ENCODE measurements at places on chromosomes 13 and 19.

- DNase-seq: no peak
These were observed 10.0 kb downstream of the IQCN start for GRCh38 chr19:18264137-18264854.

DNA sequence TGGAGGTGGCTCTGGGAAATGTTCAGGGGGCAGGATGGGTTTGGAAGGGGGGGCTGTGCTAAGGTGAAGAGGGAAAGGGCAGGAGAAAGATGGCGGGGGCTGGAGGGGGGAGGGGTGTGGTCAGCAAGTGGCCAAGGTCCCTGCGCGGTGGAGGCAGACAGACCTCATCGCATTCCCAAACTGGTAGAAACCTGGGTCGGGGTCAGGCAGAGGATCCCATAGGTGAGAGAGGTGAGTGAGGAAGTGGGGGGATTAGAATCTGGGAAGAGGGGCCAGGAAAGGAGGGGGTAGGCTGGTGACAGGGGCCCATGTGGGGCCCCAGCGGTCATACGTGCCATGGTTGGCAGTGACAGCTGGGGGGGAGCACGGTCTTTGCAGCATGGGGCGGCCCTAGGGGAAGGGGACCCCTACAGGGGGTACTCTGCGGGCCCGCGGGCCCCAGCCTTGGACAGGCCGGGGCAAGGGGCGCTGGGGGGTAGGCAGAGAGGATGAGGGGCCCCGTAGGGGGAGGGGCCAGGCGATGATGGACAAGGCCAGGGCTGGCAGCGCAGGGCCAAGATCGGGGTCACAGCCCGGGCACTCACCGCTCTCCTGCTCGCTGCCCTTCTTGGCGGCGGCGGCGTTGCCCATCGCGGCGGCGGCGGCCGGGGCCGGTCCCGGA, 514 bp downstream of the PRKACA start:
- DNase-seq: no peak

DNA sequence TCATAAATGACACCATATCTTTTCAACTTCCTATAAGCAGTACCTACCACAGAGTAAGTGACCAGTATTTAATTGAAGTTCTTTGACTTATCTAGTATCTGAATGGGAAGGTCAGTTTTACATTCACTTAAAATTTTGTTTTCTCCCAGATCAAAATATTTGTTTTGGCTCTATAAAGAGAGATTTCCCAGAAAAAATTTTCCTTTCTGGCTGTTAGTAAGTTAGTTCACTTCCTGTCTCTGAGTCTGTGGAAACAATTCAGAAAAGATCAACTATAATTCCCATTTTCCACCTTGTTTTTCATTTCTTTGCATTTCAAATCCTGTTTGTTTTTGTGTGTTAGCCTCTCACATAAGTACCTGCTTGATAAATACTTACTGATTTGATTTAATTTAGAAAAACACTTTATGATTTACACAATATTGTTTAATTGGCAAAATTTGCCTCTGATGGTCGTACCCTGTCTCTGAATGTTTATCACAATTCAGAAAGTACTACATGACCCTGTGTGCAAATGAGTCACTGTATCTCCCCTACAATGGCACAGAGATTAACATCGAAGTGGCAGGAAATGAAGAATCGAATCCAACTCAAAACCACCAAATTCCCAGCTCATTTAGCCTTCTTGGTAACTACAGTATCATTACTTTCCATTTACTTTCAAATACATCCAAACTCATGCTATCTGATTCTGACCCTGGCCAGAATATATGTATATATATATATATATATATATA, 15.4 kb upstream of the MED4 start:
- DNase-seq: no peak

- DNase-seq: no peak
These were observed 90.2 kb downstream of the RAB20 start for GRCh38 chr13:110471156-110471832.

- DNase-seq: no peak
These were observed 81.7 kb upstream of the KLHL1 start for GRCh38 chr13:70189981-70190380.

- DNase-seq: no peak
These were observed 152.8 kb downstream of the KATNAL1 start for GRCh38 chr13:30154531-30154930.

DNA sequence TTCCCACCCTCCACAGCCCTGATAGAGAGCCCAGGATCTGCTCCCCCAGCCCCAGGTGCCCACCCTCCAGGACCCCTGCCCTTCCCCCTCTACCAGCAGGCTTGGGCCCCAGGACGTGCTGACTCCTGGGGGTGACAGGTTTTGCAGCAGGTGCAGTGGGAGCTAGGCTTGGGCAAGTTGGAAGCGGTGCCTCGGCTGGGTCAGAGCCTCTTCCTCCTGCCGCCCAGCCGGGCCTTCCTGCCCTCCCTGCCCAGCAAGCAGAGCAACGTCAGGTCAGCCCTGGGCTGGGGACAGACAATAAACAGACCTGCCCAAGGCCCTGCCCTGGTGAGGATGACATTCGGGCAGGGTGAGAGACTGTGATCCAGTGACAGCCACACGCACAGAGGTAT, 9.2 kb upstream of the NCCRP1 start:
- DNase-seq: no peak

GRCh38 chr19:28652765-28653164, 560.2 kb downstream of the UQCRFS1 start:
- no peak for DNase-seq

DNA sequence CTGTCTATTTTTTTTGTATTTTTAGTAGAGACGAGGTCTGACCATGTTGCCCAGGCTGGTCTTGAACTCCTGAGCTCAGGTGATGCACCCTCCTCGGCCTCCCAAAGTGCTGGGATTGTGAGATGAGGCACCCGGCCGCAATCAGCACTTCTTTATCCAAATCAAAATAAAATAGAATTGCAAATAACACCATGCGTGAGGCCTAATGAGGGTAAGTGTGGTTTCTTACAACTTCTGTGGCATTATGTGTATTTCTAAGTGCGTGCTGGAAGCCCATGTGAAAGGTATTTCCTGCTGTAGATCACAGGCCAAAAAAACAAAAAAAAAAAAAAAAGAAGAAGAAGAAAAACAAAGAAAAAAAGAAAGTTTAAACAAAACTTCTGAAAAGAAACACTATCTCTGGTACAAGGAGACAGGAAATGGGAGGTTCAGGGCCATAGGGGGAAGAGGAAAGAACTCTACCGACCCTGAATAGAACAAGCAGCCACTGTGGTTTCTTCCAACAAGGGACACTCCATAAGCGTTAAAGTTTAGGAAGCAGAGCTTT, 3.0 kb upstream of the GRAMD1A start:
- no peak for DNase-seq

- no peak for DNase-seq
These were observed at the start of gene TMC4 for GRCh38 chr19:54172471-54173358. TMC4 (minus strand) TSS chr19:54173160; CDS start chr19:54173117, 43 bp downstream.

- no peak for DNase-seq
These were observed 22.2 kb downstream of the SMARCA4 start for GRCh38 chr19:10983026-10983425.

GRCh38 chr13:63773476-63773875, 2357.8 kb upstream of the PCDH20 start:
- DNase-seq: no peak

DNA sequence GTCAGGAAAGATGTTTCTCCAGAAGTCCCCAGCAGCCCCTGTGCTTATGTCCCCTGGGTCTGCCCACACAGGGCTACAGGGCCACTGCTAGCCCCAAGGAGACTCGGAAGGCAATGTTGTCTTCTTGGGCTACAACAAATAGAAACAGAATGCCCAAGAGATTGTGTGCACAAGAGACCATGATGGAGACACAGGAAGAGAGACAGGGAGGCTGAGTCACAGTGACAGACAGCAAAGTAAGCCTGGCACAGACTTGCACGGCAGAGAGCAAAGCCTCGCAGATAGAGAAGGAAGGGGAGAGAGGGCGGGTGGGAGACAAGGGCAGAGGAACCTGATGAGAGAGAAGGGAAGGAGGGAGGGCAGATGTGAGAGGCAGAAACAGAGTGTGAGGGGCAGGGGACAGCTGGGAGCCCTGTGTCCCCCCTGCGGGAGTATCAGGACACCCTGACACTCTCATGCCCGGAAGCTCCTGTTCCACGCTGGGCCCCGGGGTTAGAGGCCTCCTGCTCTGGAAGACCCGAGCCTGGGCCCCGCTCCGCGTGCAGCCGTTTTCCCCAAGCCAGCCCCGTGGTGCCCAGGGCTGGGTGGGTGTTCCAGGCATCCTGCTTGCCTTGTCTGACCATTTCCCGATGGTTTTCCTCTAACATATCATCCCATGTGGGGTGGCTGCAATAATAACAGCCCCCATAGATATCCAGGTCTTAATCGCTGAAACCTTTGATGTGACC, 2.7 kb upstream of the PLA2G4C start:
- DNase-seq: no peak

DNA sequence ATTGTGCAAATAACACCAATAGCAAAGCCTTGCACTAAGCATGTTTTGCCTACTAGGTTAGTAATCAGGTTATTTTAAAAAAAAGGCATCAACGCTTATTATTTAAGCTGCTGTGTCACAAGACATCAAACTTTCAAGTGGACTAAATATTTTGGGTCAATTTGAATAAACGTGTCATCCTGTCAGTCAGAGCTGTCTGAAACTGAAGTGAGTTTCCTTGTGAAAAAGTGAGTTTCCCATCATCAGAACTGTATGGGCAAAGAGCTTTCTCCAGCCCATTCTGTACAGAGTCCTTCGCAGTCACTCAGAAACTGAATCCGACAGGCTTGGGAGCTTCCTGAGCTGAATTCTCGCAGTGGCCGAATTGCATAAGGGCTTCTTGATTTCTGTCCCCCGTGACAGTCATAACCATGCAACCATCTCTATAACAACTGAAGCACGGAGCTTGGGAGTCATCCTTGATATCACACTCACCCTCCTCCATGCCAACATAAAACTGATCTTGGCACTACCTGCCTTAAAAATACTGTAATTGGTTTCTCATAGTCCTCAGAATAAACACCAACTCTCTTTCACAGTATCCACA, 139.8 kb downstream of the MIPEP start:
- DNase-seq: no peak
